Karpas-422 (cell line): ENCODE measurements at places on chromosomes 4 and X.

GRCh38 chr4:97081951-97082350 is 1061.3 kb downstream of the STPG2 start:
- H3K36me3 ChIP-seq, result no peaks in the 10 kb centered on the region
- no peaks in the 10 kb centered on the region for H3K27me3 ChIP-seq
- no peak overlapping the region for H3K4me3 ChIP-seq
- H3K27ac ChIP-seq, result no peak overlapping the region
- no peaks in the 10 kb centered on the region for H3K4me1 ChIP-seq

DNA sequence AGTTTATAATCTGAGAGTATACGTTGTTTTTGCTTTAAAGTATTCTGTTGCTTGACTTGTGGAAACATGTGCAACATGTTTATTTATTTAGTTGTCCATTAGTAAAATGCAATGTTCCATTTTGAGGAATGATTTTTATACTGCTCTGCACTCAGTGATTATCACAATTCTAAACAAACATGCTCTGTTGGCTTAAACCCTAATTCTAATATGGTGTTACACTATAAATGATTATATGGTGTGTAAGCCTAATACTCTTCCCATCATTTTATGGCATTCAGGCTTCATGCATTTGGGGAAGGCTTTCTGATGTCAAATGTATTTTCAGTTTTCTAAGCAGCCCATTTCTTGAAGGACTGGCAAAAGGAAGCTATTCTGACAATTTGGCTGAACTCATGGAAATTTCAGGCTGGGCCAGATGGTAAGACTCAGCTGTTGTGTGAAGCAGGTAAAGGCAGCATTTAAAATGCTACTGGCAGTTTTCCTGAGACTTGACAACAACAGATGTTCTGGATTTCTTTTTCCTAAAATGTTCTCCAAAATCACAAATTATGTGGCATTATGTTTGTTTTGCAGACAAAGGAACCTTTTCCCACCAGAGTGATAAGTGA is 336.7 kb upstream of the GNPDA2 start:
- H3K36me3 ChIP-seq, result no peaks in the 10 kb centered on the region
- H3K27me3 ChIP-seq, result no peaks in the 10 kb centered on the region
- no peak overlapping the region for H3K27ac ChIP-seq
- no peak overlapping the region for H3K4me3 ChIP-seq
- no peaks in the 10 kb centered on the region for H3K4me1 ChIP-seq
- DNase-seq, result no peak

DNA sequence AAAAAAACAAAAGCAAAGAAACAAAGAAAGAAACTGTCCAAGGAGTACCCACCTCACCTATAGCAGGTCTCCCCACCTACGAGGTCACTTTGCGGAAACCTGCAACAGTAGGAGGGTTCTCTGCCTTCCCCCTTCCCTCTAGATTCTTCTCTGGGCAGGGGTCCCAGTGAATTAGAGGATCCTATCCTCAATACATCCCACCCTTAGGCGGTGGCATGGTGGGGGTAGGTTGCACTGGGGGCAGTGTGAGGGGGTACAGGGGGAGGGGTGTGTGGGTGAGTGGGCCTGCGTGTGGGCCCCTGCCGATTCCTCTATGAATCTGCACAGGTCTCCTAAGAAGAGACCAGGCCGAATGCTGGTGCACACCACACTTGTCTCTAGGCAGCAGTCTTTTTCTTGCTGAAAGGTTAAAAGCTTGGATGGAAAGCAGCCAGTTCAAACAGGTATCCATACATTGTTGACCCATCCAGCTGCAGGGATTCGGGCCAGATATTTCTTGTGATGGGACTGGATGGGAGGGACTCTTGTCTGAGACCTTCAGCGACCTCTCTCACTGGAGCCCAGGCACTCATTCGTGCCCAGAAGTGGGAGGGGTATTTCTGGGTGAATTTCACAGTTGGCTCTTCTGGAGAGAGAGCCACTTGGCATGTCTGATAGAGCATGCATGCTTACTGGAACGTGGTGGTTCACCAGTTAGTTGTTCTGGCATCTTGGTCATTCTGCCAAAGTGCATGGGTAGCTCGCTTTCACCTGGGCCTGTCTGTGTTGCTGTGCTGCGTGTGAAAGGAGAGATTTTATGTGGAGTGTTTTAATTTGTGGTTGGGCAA is 65.6 kb downstream of the NBDY start:
- H3K27me3 ChIP-seq, result no peaks in the 10 kb centered on the region
- peaks cover 35% of the 10 kb centered on the region for H3K4me1 ChIP-seq
- no peak overlapping the region for H3K4me3 ChIP-seq
- no peak overlapping the region for H3K27ac ChIP-seq

- no peaks in the 10 kb centered on the region for H3K27me3 ChIP-seq
- H3K36me3 ChIP-seq, result no peaks in the 10 kb centered on the region
- H3K27ac ChIP-seq, result no peak overlapping the region
- peaks cover 3% of the 10 kb centered on the region for H3K4me1 ChIP-seq
- H3K4me3 ChIP-seq, result no peak overlapping the region
- no peak for DNase-seq
Measured at GRCh38 chrX:11105080-11105479, 6.1 kb upstream of the HCCS start.

- H3K4me1 ChIP-seq, result no peaks in the 10 kb centered on the region
- no peak overlapping the region for H3K4me3 ChIP-seq
- no peak overlapping the region for H3K27ac ChIP-seq
- no peaks in the 10 kb centered on the region for H3K36me3 ChIP-seq
- no peaks in the 10 kb centered on the region for H3K27me3 ChIP-seq
Measured at GRCh38 chrX:136839196-136839595, 41.3 kb downstream of the RBMX start.

DNA sequence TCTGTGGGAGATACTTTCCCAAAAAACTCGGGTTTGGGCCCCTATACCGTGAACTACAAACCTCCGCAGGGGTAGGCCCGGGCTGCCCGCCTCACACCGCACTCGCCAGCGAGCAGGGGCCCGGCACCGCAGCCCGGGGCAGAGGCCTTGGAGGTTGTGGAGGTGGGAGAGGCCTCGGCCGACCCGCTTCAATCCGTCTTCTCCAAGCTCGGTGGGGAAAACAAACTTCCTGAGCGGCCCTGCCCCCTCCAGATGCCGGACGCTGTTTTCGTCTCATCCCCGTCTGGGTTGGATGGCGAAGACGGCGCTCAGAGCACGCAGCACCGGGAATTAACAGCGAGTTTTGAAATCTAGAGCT is 442 bp upstream of the MCUB start:
- peak overlapping the region; percentile 93 for H3K27ac ChIP-seq
- H3K4me1 ChIP-seq, result peaks cover 42% of the 10 kb centered on the region
- DNase-seq, result peak; percentile 75
- no peaks in the 10 kb centered on the region for H3K27me3 ChIP-seq
- H3K4me3 ChIP-seq, result peak overlapping the region; percentile 87

DNA sequence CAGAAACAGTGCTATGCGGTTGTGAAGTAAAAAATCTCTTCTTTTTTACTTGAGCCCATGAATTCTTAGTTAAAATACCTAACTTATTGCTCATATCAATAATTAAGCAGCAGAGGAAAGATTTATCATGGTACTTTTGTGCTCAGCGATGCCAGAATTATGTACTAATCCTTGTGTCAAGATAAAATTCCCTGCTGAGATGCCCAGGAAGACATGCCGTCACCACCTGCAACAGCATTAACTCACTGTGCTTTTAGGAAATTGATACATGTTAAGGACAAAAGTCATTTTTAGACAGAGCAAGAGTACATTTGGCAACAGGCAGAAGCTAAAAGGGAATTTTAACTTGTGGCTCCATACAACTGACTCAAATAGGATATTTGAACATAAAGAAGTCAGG is 138.9 kb downstream of the NPNT start:
- 0 out of 2 replicates have a peak, but pooled peaks cover 3% of the 10 kb centered on the region for H3K4me1 ChIP-seq
- no peaks in the 10 kb centered on the region for H3K36me3 ChIP-seq
- no peak for DNase-seq
- H3K4me3 ChIP-seq, result no peak overlapping the region
- H3K27me3 ChIP-seq, result no peaks in the 10 kb centered on the region

GRCh38 chr4:1809754-1810502 is 16.8 kb downstream of the FGFR3 start:
- no peak overlapping the region for H3K4me3 ChIP-seq
- peak; percentile 92 for DNase-seq
- no peak overlapping the region for H3K27ac ChIP-seq
- H3K36me3 ChIP-seq, result no peaks in the 10 kb centered on the region; the same call in 1 of the 2 replicates
- H3K27me3 ChIP-seq, result no peaks in the 10 kb centered on the region

GRCh38 chrX:135697601-135698000 is 15.8 kb upstream of the CT45A1 start:
- no peak overlapping the region for H3K27ac ChIP-seq
- H3K36me3 ChIP-seq, result no peaks in the 10 kb centered on the region
- no peak for DNase-seq

- H3K27ac ChIP-seq, result no peak overlapping the region
- no peak overlapping the region for H3K4me3 ChIP-seq
- DNase-seq, result no peak
- no peaks in the 10 kb centered on the region for H3K27me3 ChIP-seq
- H3K4me1 ChIP-seq, result no peaks in the 10 kb centered on the region
Measured at GRCh38 chr4:15240764-15241163, 187.1 kb upstream of the C1QTNF7 start.

DNA sequence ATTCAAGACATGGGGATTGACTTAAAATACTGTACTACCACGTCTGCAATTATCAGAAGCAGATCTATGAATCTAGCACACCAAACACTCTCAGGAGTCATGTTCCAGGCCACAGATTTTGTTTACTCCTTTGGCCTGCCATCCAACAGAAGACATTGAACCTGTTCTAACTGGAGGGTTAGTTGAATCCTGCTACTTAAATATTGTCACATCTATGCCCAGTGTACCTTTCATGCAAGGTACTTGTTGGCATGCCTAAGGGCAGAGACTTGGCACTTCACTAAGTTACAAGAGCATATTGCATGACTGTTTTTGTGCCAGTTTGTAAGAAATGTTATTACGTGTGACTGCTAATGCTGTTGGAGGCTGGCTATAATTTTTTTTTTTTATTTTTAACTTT is 126.9 kb upstream of the BCOR start:
- no peaks in the 10 kb centered on the region for H3K4me1 ChIP-seq
- H3K27ac ChIP-seq, result no peak overlapping the region
- H3K36me3 ChIP-seq, result no peaks in the 10 kb centered on the region
- DNase-seq, result no peak
- no peaks in the 10 kb centered on the region for H3K27me3 ChIP-seq
- H3K4me3 ChIP-seq, result no peak overlapping the region

GRCh38 chr4:140439644-140440142 is 12.2 kb upstream of the CLGN start:
- H3K27ac ChIP-seq, result no peak overlapping the region
- no peaks in the 10 kb centered on the region for H3K27me3 ChIP-seq
- no peaks in the 10 kb centered on the region for H3K4me1 ChIP-seq
- no peak overlapping the region for H3K4me3 ChIP-seq

DNA sequence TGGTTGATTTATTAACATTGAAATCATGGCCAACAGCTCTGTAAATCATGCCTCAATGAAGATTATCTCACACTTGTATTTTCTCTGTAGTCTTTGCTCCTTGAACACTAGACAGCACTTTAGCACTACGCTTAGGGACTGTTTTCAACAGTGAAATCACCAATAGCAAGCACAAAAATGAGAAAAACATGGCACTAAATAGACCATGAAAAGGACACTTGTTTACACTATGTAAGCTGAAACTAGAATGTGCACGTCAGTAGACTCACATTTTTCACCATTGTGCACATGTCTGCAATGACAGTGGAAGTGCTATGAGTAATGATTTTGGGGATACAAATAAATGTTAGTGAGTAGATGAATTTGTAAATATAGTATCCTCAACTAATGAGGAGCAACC is 3.1 kb downstream of the BMP2K start:
- peaks cover 15% of the 10 kb centered on the region for H3K4me1 ChIP-seq
- DNase-seq, result no peak
- H3K27ac ChIP-seq, result no peak overlapping the region

DNA sequence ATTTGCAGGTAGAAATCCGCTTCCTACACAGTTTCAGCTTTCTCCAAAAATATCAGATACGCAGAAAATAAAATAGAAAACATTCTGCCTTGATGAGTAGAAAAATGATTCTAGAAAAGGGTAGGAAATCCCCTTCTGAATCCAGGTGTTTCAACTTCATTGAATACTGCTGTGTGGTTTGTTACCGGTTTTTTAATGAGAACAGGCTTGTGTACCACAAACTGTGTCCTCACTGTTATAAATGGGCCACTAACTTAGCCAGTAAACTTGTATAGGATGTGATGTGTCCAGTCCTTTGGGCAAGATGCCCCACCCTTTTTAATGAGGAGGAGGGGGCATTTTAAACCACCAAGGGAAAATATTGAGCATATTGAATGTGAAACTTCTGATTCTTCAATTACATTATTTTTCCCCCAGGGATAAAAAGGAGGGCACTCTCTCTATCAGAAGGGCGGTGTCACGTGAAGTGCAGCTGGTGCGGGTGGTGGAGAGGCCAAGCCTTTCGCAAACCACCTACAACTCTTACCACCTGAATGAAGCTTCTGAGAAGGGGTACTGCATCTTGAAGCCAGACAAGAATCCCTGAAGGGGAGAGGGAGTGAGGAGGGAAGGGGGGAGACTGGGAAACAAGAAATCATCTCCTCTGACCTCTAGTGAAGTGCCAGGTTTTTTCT is 4.5 kb downstream of the CXXC4 start:
- H3K36me3 ChIP-seq, result no peaks in the 10 kb centered on the region
- no peaks in the 10 kb centered on the region for H3K27me3 ChIP-seq
- peak overlapping the region; percentile 65 for H3K4me3 ChIP-seq
- DNase-seq, result no peak
- no peak overlapping the region for H3K27ac ChIP-seq
- peaks cover 7% of the 10 kb centered on the region for H3K4me1 ChIP-seq

DNA sequence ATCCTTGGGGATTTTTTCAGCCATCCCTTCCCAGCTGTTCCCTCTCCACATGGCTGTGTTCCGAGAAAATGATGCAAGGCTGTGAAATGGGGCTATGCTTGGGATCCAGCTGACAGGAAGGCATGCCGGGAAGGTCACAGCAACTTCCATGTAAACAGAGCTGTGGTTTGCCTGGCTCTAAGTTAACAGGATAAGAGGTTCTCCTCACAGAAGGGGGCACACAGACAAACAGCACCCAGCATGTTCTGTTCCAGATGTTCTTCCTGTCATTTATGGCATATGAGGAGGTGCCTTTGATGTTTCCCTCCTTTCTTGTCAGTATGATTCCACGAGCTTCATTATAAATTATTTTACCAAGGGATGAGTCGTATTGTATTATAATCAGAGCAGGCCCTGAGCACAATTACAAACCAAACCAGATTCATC is 220.7 kb downstream of the ANTXR2 start:
- no peak overlapping the region for H3K4me3 ChIP-seq
- DNase-seq, result no peak
- H3K36me3 ChIP-seq, result no peaks in the 10 kb centered on the region

DNA sequence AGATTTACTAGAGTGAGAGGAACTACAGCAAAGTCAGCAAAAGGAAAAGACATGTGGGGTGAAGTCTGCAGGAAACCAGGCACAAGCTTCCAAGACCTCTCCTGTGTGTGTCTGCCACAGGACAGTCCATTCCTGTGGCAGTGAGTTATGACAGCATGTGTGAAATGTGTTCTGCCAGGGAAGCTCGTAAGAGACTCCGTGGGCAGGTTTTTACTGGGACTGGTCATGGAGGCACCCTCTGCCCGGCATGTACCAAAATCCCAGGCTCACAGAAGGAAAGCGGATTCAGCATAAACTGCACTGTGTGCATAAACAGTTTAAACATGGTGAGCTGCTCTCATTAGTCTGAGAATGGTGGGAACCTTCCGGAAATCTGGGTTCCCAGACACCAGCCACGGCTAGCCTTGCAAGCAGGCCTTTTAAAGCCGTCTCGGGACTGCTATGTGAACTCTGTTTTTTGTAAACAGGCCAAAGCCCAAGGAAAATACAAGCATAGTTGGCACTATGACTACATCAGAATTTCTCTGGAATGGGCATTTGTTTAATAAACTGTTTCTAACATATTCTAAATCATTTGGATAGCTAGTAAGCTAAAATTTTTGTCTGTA is 288.5 kb downstream of the TENM3 start:
- no peak for DNase-seq
- H3K36me3 ChIP-seq, result no peaks in the 10 kb centered on the region
- no peak overlapping the region for H3K27ac ChIP-seq
- H3K4me1 ChIP-seq, result no peaks in the 10 kb centered on the region
